ENCODE measurements at places on chromosomes 5 and 9. TPM values are rescaled to one million over a fixed set of nuclear protein-coding genes. Genes with fewer than 3 reads are reported as not detected.

GRCh38 chr9:7342229-7342628 lies 457.3 kb downstream of the DMAC1 start:
- H3K4me1 ChIP-seq, result no peaks in the 10 kb centered on the region
- H3K4me3 ChIP-seq, result no peak overlapping the region
- H3K27me3 ChIP-seq, result no peaks in the 10 kb centered on the region
- no peak overlapping the region for H3K27ac ChIP-seq
- DNase-seq, result no peak
- H3K36me3 ChIP-seq, result no peaks in the 10 kb centered on the region

DNA sequence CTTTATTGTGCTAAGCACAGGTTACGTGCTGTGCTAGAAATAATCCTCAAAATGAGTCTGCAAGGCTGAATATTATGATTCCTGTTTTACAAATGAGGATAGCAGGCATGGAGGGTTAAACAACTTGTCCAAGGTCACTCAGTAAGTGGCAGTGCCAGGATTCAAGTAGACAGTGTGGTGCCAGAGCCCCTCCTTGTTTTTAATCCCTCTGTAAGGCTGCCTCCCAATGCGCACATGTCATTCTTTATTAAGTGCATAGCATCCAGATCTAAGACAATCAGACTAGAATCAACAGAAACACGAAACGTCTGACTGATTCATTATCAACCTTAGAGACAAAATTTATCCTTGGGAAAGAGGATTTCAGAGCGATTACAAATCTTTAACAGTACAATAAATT lies 199.6 kb downstream of the SMARCA2 start:
- no peaks in the 10 kb centered on the region for H3K27me3 ChIP-seq
- no peak overlapping the region for H3K27ac ChIP-seq
- no peak for DNase-seq
- no peaks in the 10 kb centered on the region for H3K36me3 ChIP-seq

GRCh38 chr5:177421062-177421798 lies 5.2 kb upstream of the GRK6 start:
- H3K36me3 ChIP-seq, result no peaks in the 10 kb centered on the region
- no peaks in the 10 kb centered on the region for H3K27me3 ChIP-seq
- peaks cover 6% of the 10 kb centered on the region for H3K4me1 ChIP-seq
- no peak for DNase-seq

Gene IFNA21
- total RNA-seq, result not detected

Data from left lung (tissue), 14 donors.